Stimulated activated CD4-positive, alpha-beta T cell treated with anti-CD3 and anti-CD28 coated beads, Interleukin-1b, Interleukin-23, amount 100 ng/mL, for 1 hour (primary cell): ENCODE measurements at places on chromosomes 12 and 14.

- no peak for DNase-seq
Measured at GRCh38 chr12:81472934-81473333, 286.2 kb downstream of the PPFIA2 start.

GRCh38 chr12:125104982-125105381 lies 39.7 kb downstream of the AACS start:
- no peak for DNase-seq

DNA sequence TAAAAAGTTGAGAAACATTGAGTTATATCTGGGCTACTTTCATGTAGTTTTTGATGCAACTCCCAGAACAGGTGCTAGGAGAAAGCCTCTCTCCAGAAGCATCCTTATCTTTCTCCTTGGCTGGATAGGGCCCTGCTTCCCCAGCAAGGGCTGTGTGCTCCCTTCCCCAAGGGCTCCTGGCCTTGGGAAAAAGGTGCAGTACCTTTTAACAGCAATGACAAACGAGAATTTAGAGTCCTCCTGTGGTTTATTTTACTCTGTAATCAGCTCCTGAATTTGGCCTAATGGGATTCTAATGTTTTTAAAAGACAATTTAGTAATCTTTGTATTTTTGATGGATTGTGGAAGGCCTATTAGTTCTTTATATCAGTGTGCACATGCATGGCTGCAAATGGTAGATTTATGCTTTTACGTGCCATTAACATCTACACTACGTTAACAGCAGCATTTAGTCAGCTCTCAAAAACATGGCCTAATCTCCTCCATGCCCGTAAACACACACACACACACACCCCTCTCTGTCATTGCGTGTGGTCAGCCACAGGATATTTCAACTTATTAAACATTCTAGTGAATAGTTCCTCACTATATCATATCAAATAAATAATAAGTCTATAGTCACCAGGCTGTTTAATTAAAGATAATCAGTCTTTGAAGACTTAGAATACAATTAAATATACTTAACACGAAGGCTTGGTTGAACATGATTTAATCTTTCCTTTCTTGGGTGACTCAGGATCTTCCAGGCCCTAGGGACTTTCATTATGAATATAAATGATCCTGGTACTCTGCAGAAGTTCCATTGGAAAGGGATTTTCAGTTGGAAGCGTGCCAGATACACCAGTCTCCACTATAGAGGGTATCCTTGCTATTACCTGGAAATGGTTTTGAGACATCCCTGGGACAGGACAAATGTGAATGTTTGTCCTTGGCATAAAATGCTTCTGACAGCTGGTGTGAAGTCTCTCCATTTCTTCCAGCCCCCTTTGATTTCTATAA lies 181.4 kb upstream of the PWP1 start:
- no peak for DNase-seq

DNA sequence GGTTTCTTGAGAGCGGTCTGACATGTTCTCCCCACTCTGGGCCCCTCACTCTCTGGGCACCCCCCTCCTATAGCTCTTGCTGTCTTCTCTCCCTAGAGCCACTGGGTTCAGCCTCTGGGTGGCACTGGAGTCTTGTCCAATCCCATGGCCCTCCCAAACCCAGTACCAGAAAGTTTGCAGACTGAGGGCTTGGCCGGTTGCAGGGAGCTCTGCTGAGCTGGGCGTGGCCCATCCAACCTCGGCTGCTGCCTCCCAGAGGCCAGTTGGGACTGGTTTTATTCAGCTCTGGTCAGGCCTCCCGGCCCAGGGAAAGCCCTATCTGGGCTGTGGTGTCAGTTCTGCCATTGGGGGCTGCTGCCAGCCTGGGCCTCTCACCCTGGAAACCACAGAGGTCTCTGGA lies 37.9 kb downstream of the ISCA2 start:
- DNase-seq, result no peak

GRCh38 chr14:35392103-35392502 lies 12.4 kb downstream of the NFKBIA start:
- DNase-seq, result no peak

DNA sequence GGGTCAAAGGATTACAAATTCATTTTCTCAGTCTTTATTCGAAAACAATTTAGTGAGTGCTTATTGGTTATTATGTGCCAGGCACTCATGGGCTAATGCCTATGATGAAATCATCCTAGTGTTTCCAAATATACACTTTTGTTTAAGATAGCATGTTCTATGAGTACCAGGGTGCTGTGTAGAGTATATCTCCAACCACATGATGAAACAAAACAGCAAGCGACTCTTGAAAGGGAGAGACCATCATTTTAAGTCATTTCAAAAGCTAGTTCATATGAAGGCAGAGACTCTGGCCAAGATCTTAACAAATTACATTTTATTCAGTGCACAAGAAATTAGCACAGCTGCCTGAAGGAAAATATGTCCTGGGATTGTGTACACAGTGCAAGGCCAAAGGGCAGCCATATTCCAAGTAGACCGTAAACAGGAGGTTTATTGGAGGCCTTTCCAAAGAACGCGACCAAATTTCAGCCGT lies 204.2 kb downstream of the EFCAB11 start:
- DNase-seq, result no peak

GRCh38 chr14:23300687-23301223 lies 1.9 kb downstream of the PPP1R3E start:
- no peak for DNase-seq

- DNase-seq, result no peak
Measured at GRCh38 chr12:58701536-58701935, 218.8 kb downstream of the LRIG3 start.
